ENCODE measurements at places on chromosomes 1 and 21. TPM values are rescaled to one million over a fixed set of nuclear protein-coding genes. Genes with fewer than 3 reads are reported as not detected.
A peak's percentile ranks its signal among the peaks of the same experiment; 100 is the strongest.

GRCh38 chr1:183472488-183473216 lies at the start of gene SMG7:
SMG7 (plus strand) TSS chr1:183472499; CDS start chr1:183472621, 122 bp downstream.
- no peaks in the 10 kb centered on the region for H3K36me3 ChIP-seq
- no peak for DNase-seq
- H3K4me3 ChIP-seq: peak within 1 kb of the TSS; percentile 87
- H3K27ac ChIP-seq: peak within 1 kb of the TSS; percentile 99

- no peaks in the 10 kb centered on the region for H3K27me3 ChIP-seq
- H3K4me3 ChIP-seq: no peak overlapping the region
- H3K4me1 ChIP-seq: no peaks in the 10 kb centered on the region
Measured at GRCh38 chr21:33825915-33826314, 89.7 kb downstream of the ATP5PO start.

- no peak overlapping the region for H3K27ac ChIP-seq
- H3K4me3 ChIP-seq: peak overlapping the region; percentile 87
- no peak for DNase-seq
- H3K27me3 ChIP-seq: no peaks in the 10 kb centered on the region
- peaks cover 2% of the 10 kb centered on the region for H3K36me3 ChIP-seq
Measured at GRCh38 chr1:150972417-150972940, 2.2 kb downstream of the CERS2 start.

Gene CELA2B
- not detected for total RNA-seq

DNA sequence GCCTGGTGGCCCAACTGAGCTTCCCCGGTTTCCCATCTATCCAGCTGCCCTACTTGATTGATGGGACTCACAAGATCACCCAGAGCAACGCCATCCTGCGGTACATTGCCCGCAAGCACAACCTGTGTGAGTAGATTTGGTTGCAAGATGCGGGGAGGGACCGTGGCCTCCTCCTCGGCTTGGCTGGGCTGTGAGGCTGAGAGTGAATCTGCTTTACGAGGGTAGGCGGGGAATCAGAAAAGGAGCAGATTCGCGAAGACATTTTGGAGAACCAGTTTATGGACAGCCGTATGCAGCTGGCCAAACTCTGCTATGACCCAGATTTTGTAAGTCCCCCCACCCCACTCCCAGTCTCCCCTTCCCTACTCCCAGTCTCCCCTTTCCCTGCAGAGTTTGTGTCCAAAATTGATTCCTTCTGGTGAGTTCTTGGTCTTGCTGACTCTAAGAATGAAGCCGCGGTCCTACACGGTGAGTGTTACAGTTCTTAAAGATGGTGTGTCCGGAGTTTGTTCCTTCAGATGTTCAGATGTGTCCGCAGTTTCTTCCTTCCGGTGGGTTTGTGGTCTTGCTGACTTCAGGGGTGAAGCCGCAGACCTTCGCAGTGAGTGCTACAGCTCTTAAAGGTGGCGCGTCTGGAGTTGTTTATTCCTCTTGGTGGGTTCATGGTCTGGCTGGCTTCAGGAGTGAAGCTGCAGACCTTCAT lies 1.5 kb downstream of the GSTM2 start:
- H3K4me1 ChIP-seq: peaks cover 10% of the 10 kb centered on the region
- H3K27me3 ChIP-seq: no peaks in the 10 kb centered on the region
- H3K27ac ChIP-seq: no peak overlapping the region
- no peaks in the 10 kb centered on the region for H3K36me3 ChIP-seq
- no peak overlapping the region for H3K4me3 ChIP-seq
- no peak for DNase-seq

GRCh38 chr1:174262349-174263241 lies 103.3 kb downstream of the RABGAP1L start:
- H3K27ac ChIP-seq: no peak overlapping the region
- no peaks in the 10 kb centered on the region for H3K4me1 ChIP-seq
- H3K27me3 ChIP-seq: no peaks in the 10 kb centered on the region
- H3K4me3 ChIP-seq: no peak overlapping the region
- peaks cover 6% of the 10 kb centered on the region for H3K36me3 ChIP-seq

GRCh38 chr1:156844638-156845037 lies 14.3 kb downstream of the INSRR start:
- H3K27ac ChIP-seq: no peak overlapping the region
- H3K27me3 ChIP-seq: peaks cover 7% of the 10 kb centered on the region
- DNase-seq: no peak
- H3K4me1 ChIP-seq: no peaks in the 10 kb centered on the region

DNA sequence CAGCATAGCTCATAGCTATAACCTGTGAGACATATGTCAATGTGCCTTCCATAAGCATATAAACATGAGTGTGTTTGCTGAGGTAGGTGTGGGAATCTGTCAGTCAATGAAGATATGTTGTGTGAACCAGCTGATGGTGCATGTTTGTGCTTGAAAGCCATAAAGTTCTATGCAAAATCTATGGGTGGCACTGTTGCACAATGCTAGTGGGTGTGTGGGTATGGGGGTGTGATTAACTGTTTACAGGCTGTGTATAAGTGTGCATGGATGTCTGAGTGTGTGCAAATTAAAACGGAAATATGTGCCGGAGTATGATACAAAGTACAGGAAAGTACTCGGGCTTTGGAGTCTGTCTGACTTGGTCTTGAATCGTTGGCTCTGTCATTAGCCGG lies 1.0 kb upstream of the ATP2B4 start:
- H3K4me1 ChIP-seq: peaks cover 28% of the 10 kb centered on the region
- H3K27ac ChIP-seq: no peak overlapping the region
- 0 out of 2 replicates have a peak overlapping the region, but pooled peaks have one; percentile 59 for H3K4me3 ChIP-seq
- DNase-seq: peak; percentile 54

DNA sequence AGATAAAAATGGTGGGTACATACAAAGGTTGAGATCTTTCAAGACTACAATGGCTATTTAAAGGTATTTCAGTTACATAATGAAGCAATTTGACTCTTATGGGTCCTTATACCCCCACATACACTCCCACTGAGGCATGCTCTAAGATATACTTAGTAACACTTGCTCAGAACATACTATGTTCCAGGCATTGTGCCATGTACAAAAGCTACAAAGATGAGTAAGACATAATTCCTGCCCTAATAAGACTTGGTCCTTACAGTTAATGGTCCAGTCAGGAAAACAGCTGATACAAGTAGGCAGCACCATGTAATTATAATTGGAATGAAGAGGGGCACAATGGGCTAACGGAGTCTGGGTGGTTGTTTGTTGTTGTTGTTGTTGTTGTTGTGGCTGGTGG lies 166.7 kb upstream of the BEND5 start:
- no peaks in the 10 kb centered on the region for H3K36me3 ChIP-seq
- H3K27me3 ChIP-seq: no peaks in the 10 kb centered on the region
- no peak for DNase-seq
- no peaks in the 10 kb centered on the region for H3K4me1 ChIP-seq
- no peak overlapping the region for H3K4me3 ChIP-seq
- H3K27ac ChIP-seq: no peak overlapping the region

Gene FCGR3A
- not detected for total RNA-seq

Gene KIF17
- 0.45 TPM for total RNA-seq

Gene UBE2U
- total RNA-seq: not detected

GRCh38 chr1:27395441-27396195 lies 3.2 kb downstream of the GPR3 start:
- DNase-seq: no peak
- no peak overlapping the region for H3K4me3 ChIP-seq
- H3K27me3 ChIP-seq: no peaks in the 10 kb centered on the region
- H3K36me3 ChIP-seq: no peaks in the 10 kb centered on the region
- H3K27ac ChIP-seq: no peak overlapping the region

GRCh38 chr1:115453666-115454065 lies 115.6 kb upstream of the NGF start:
- no peak overlapping the region for H3K27ac ChIP-seq
- DNase-seq: no peak
- no peak overlapping the region for H3K4me3 ChIP-seq
- H3K36me3 ChIP-seq: no peaks in the 10 kb centered on the region

DNA sequence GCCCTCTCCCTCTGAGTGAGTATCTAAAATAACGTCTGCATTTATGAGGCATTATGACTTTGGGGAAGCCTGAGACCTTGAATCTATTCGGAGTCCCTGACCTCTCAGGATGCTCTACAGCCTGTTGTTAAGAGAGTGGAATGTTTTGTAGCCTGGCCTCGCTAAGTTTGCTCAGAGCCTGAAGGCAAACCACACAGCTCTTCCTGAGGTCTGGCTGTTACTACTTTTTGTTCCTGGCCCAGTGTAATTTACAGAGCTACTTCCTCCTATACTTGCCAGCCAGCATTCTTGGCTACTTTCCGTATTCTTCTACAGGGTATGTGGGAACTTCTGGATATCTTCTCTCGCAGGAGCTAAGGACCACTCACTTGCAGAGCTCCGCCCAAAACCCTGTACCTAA lies 3.6 kb upstream of the ZMYM4 start:
- H3K4me3 ChIP-seq: no peak overlapping the region
- DNase-seq: no peak
- H3K4me1 ChIP-seq: peaks cover 3% of the 10 kb centered on the region
- H3K27me3 ChIP-seq: no peaks in the 10 kb centered on the region
- no peak overlapping the region for H3K27ac ChIP-seq
- no peaks in the 10 kb centered on the region for H3K36me3 ChIP-seq

Gene GBP7
- not detected for total RNA-seq

Gene EVI5
- 2.1 TPM for total RNA-seq

- H3K36me3 ChIP-seq: no peaks in the 10 kb centered on the region
- no peak overlapping the region for H3K4me3 ChIP-seq
- no peak for DNase-seq
- no peaks in the 10 kb centered on the region for H3K27me3 ChIP-seq
Measured at GRCh38 chr1:15343729-15344128, 66.0 kb upstream of the EFHD2 start.

- no peak overlapping the region for H3K27ac ChIP-seq
- no peak for DNase-seq
- no peaks in the 10 kb centered on the region for H3K36me3 ChIP-seq
- H3K4me1 ChIP-seq: peaks cover 3% of the 10 kb centered on the region
- H3K27me3 ChIP-seq: no peaks in the 10 kb centered on the region
Measured at GRCh38 chr1:232912845-232913580, 37.4 kb upstream of the NTPCR start.

Gene TRAF5
- total RNA-seq: 27.6 TPM

DNA sequence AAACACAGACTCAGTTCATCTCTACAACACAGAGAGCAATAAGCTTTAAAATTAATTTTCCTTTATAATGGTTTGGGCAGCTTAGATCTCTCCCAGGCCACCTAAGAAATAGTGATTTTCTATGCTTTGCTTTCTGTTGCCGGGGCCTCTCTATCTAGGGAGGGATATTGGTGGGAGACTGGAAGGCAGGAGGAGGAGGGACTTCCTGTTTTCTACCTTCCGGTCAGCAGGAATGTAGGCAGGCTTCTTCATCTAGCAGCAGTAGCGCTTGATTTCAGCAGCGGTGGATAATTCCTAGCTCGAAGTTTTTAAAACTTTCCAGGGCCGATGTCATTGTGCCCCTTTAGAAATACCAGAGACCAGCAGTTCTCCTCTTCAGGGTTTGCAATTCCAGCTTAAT lies 5.1 kb upstream of the DESI2 start:
- H3K4me1 ChIP-seq: no peaks in the 10 kb centered on the region
- no peak overlapping the region for H3K27ac ChIP-seq
- no peak for DNase-seq
- no peaks in the 10 kb centered on the region for H3K27me3 ChIP-seq
- no peaks in the 10 kb centered on the region for H3K36me3 ChIP-seq
- no peak overlapping the region for H3K4me3 ChIP-seq

DNA sequence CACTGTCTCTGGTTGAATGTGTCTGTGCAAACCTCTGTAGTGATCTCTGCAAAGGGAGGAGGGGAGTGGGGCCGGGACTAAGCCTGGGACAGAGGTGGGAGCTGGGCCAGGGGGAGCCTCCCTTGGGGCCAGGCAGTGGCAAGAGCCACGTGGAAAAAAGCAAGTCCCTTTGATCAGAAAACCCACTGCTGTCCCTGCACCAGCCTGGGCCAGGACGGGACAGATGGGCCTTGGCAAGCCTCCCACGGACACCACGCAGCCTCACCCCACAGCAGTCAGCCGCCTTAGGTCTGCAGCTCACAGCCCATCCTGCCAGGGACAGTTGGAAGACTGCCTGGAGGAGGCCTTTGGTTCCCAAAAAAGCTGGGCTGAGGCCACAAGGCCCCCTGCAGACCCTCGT lies 11.7 kb upstream of the TRAPPC10 start:
- no peak overlapping the region for H3K4me3 ChIP-seq
- no peak overlapping the region for H3K27ac ChIP-seq
- H3K27me3 ChIP-seq: no peaks in the 10 kb centered on the region
- DNase-seq: no peak

- no peak for DNase-seq
- H3K27me3 ChIP-seq: no peaks in the 10 kb centered on the region
- H3K36me3 ChIP-seq: no peaks in the 10 kb centered on the region
- no peak overlapping the region for H3K27ac ChIP-seq
- no peaks in the 10 kb centered on the region for H3K4me1 ChIP-seq
Measured at GRCh38 chr1:48120621-48121020, 101.9 kb upstream of the SLC5A9 start.

DNA sequence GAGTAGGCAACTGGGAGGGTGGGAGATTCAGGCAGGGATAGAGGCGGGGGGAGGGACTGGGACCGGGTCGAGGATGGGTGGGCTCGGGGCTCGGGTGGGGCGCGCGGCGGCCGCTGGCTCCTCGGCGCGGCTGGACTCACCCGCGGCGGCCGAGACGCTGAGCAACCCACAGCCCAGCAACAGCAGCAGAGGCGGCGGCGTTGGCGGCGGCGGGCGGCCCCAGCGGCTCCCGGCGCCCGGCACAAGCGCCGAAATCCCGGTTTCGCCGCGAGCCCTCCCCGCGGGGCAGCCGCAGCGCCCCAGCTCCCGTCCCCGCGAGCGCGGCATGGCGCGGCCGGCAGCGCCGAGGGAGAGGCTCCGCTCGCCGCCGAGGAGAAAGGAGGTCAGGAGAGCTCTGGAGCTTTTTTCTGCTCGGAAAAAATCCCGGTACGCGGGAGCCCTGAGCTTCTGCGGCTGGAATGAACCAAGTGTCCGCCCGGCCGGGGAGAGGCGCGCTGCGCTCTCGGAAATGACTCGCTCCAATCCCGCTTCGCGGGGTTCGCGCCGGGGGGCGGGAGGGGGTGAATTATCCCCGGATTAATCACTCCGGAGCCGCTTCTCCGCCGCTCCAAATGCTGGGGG lies at the start of gene CSMD2:
Gene CSMD2, minus strand, starts transcription at position 460 of the 621 bp plus-strand sequence. Its CDS starts 133 bp downstream, at position 327.
- no peak within 1 kb of the TSS for H3K27ac ChIP-seq
- no peak for DNase-seq
- no peaks in the 10 kb centered on the region for H3K36me3 ChIP-seq
- no peaks in the 10 kb centered on the region for H3K4me1 ChIP-seq

Gene GUCA2A
- total RNA-seq: not detected

GRCh38 chr1:245337829-245338484 lies 183.2 kb downstream of the KIF26B start:
- H3K27me3 ChIP-seq: no peaks in the 10 kb centered on the region
- H3K36me3 ChIP-seq: no peaks in the 10 kb centered on the region
- no peak for DNase-seq

Data from GM12878 (cell line).